IPS-NIHi11 (cell line): ENCODE measurements at places on chromosomes 4 and X.

- no peak for DNase-seq
Observed at GRCh38 chr4:139212900-139213299, 35.9 kb upstream of the ELF2 start.

DNA sequence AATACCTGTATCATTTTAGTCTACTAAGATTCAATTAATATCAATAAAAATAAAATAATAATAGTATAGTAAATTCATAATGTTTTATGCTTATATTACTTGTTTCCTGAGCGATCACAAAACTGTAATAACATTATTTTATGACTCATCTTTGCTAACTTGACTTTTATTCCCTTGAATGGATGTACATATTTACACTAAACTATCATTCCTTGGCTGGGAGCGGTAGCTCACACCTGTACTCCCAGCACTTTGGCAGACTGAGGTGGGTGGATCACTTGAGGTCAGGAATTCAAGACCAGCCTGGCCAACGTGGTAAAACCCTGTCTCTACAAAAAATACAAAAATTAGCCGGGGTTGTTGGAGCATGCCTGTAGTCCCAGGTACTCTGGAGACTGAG, 104.0 kb upstream of the SLC34A2 start:
- no peak for DNase-seq

GRCh38 chrX:40607381-40607780, 15.8 kb upstream of the MPC1L start:
- DNase-seq, result no peak

- no peak for DNase-seq
Observed at GRCh38 chrX:134002921-134003615, 17.7 kb upstream of the GPC3 start.

- no peak for DNase-seq
Observed at GRCh38 chrX:9141496-9141895, 107.6 kb upstream of the FAM9B start.

DNA sequence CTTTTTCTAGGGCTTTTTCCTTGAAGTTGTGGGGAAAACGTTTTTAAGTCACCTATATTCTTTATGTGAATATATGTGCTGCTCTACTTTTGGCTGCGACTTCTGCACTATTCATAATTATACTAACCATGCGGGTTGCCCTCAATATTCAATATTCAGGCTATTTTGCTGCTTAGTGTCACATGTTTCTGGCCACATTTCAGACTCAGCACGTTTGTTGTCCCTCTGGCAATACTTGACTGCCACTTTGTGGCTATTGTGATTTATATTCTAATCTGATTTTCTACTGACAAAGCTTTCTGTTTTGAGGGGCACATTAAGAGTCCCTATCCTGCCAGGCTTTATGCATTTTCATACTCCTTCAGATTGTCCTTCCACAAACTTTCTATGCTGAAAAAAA, 63.9 kb upstream of the CT45A1 start:
- no peak for DNase-seq

DNA sequence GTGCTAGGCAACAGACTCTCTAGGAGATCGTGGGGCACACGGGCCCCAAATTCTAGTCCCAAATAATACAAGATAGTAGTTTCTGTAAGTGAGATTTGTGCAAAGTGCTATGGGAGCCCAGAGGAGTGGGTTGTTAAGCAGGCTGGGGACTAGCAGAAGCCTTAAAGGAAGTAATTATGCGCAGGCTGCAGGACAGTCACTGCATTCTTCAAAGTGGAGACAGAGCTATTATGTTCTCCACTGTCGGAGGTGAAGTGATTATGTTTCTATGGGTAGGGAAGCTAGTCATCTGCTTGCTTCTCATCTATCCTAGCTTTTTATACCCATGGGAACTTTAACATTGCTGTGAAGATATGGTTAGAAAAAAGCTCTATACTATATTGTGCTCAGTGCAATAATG, 154.2 kb downstream of the CPE start:
- DNase-seq, result no peak

DNA sequence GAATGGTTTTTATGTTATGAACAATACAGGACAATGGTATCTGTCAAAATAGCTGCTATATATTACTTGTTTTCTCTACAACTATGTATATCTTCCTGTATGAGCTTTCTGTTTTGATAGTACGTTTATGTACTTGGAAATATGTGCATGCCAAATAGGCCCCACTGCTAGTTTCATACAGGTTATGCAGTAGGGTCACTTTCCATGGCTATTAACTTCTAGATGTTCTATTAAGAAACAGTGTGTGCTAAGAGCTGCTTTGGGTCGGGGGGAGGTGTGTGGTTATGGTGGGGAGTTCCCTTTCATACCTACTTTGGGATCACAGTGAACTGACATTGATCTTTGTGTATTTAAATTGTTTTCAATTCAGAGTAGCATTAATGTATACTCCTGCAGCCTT, 30.9 kb downstream of the RBPJ start:
- DNase-seq, result no peak

- no peak for DNase-seq
Observed at GRCh38 chr4:150167054-150167453, 88.8 kb downstream of the DCLK2 start.

- DNase-seq, result no peak
Observed at GRCh38 chr4:97106161-97106560, 1037.1 kb downstream of the STPG2 start.

DNA sequence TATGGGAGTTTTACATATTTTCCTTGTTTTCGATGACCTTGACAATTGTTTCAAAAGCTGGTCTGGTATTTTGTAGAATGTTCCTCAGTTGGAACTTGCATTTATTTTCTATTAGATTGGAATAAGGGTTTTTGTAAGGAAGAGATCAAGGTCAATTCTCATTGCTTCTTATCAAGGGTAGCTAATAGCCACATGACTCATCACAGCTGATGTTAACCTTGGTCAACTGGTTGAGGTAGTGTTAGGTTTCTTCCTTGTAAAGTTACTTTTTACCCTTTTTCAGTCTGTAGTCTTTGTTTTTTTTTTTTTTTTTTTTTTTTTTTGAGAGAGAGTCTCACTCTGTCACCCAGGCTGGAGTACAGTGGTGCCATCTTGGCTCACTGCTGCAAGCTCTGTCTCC, 257.2 kb downstream of the SNCA start:
- no peak for DNase-seq

GRCh38 chr4:99966692-99967091, 16.6 kb upstream of the H2AZ1 start:
- no peak for DNase-seq

- DNase-seq, result peak; percentile 31
Observed at GRCh38 chr4:41454423-41454822, 83.5 kb upstream of the LIMCH1 start.

- peak; percentile 5 for DNase-seq
Observed at GRCh38 chr4:43369036-43369594, 476.6 kb downstream of the GRXCR1 start.

DNA sequence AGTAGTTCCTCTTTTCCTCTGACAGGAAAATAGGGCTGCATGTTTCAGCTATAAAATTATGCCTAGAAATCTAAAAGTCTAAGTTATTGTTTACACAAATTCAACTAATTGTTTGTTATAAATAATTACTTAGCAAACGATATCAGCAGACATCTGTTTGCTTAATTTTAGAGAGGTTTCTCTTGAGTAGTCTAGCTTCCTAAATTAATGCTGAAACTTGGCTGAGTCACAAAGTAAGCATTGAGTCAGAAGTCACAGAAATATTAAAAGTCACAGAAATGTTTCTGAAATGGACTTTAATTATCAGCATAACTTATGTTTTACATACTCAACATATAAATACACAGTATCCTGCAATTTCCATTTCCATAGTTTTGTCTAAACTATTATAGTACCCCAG, 1044.0 kb downstream of the CCSER1 start:
- DNase-seq, result no peak

GRCh38 chrX:40107291-40108161, 9.8 kb upstream of the BCOR start:
- DNase-seq, result no peak

GRCh38 chrX:101385795-101386541, at the start of gene BTK:
TSS of gene BTK (minus strand) at chrX:101386191. CDS start at chrX:101375284, 10,907 bp downstream.
- DNase-seq, result no peak

DNA sequence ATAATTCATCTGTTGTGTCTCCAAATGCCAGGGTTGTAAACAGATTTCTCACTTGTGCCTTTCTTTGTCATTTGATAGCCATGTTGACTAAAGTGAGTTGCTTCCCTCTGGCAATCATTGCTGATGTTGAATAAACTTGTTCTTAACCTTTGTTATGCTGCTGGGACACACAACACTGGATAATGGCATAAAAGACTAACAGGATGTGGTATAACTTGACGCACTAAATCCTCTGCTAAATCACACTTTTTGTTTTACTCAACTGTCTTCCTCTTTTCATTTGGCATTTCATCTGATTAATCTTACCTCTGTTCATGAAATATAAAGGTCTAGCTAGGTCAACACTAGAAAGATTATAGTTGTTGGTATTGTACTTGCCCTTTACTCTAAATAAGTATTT, 17.6 kb upstream of the CXCL5 start:
- DNase-seq, result no peak

- peak; percentile 35 for DNase-seq
Observed at GRCh38 chrX:17537723-17538243, 162.8 kb downstream of the NHS start.

DNA sequence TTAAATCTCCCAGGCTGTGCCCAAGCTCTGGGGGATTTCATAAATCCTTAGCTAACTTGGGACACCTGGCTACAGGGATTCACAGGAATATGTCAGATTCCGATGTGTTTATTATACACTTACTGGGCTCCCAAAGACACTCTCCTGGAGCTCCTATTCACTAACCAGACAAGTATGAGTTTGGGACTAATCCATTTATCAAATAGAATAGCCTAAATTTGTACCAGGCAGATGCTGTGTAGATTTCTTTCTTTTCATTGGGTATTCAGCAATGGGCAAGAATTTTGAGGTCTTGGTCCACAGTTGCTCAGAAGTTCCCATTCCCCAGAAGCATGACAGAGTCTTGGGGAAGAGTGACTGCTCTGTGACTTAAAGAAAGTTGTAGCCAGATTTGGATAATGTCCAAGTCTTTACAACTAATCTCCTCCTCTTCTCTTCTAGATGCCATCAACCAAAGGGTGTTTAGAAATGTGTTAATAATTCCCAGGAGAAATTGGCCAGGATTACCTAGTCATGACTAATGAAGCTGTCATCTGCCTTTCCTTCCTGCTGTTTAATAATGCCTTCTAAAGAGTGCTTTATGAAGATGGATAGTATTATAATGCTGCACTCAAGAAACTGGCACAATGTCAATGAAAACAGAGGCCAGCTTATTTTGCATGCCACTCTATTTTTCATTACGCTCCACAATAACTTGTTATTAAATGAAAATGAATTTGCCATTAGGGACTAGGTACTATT, 120.9 kb downstream of the CHIC2 start:
- DNase-seq, result no peak

DNA sequence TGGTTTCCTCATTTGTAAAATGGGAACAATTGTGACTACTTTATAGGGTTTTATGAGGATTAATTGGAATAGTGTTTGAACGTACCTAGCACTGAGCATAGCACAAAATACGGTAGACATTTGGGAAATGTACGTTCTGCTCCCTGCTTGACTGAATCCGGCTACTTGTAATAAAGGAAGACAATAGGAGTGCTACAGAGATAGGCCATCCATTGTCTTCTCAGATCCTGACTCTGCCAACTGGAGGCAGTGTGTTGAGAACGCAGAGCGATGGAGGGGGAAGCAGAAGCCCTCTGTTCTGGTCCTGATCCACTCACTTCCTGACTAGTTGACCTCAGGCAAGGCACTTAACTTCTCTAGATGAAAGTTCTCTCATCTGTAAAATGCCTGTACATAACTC, 26.4 kb downstream of the ENPP6 start:
- no peak for DNase-seq

- no peak for DNase-seq
Observed at GRCh38 chr4:38145033-38145678, 185.0 kb downstream of the PTTG2 start.

- DNase-seq, result no peak
Observed at GRCh38 chrX:151984328-151984727, 9.9 kb upstream of the GABRE start.

GRCh38 chr4:21768349-21769310, 179.9 kb downstream of the KCNIP4 start:
- peak; percentile 33 for DNase-seq

- no peak for DNase-seq
Observed at GRCh38 chr4:128525387-128525786, 237.8 kb upstream of the PGRMC2 start.

DNA sequence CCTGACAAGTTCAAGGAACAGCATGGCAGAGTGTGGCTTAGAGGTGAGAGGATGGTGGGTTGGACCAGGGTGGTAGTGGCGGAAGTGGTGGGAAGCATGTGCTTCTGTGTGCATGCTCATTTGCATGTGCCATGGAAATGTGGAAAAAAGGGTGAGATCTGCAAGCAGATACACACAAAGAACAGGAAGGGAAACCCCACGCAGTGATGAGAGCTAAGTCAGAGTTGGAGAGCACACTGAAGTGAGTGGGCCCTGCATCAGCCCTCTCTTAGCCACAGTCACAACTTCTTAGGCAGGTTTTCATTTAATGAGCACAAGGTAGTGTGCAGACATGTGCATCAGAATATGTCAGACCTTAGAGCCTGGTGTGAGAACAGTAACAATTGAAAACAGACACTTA, 483.8 kb downstream of the AFF2 start:
- DNase-seq, result no peak

- DNase-seq, result no peak
Observed at GRCh38 chrX:68203646-68204045, 229.6 kb downstream of the OPHN1 start.

DNA sequence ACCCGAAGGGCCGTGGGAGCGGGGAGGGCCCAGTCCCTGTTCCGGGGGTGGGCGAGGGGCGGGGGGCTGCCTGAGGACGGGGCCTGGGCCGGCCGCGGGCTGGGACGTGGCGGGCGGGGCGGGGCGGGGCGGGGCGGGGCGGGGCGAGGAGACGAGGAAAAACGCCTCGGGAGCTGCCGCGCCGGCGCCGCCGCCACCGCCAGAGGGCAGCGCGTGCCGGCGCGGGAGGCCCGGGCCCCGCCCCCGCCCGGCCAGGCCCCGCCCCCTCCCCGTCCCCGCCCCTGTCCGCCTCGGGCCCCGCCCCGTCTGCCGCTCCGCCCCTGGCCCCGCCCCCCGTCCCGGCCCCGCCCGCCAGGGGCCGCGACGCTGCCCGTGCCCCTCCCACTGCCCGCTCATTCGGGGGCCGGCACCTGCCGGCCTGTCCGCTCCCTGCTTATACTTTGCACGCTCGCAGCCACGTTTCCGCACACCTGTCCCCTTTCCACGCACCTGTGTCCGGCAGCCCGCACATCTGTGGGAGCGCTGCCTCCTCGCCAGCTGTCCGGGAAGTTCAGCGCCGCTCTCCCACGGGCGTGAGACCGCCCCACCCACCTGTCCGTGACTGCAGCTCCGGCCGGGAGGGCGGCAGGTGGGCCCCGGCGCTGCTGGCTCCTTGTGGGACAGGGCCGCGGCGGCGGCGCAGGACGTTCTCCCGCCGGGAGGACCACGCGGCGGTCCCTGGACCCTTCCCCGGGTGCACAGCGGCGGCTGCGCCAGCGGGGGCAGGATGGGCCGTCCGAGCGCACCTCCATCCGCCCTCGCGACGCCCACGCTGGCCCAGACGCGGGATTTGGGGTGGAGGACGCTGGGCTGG, 1.7 kb upstream of the FGFRL1 start:
- DNase-seq, result peak; percentile 86

GRCh38 chrX:37594755-37595382, 23.4 kb downstream of the LANCL3 start:
- DNase-seq, result no peak

- DNase-seq, result no peak
Observed at GRCh38 chrX:45591650-45592049, 391.0 kb upstream of the DIPK2B start.
